IMR-90 (cell line): ENCODE measurements at places on chromosomes 1 and 21.

GRCh38 chr1:219710529-219711194, 97.8 kb upstream of the ZC3H11B start:
- peak; percentile 84 for DNase-seq

DNA sequence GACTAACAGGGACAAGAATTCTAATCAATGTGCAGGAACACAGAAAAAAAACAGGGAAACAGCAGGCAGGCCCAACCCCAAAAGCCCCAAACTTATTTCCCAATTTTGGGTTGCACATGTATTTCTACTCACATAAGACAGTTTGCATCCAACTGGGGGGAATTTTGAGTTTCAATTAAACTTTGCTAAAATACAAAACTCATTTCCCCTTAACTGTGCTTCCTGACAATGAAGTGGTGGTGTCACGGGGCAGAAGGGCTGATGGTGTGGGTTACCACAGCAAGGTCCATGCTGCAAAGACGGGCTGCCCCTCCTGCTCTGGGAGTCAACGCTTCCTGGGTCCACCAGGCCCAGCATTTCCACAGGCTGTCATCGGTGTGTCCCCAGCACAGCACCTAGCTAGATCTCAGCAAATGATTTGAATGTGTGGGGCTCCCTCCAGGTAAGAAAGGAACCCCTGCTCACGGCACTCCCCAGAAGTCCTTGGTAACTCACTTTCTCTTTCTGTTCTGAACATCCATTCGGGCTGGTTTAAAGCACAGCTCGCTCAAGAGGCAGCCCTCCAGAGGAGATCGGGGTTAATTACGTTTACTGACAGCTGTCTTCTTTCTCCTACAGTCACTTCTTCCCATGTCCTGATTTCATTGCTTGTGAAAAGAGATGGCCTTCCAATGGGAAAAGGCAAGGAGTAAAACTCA, 27.4 kb downstream of the HIVEP3 start:
- DNase-seq = peak; percentile 54

- no peak for DNase-seq
Observed at GRCh38 chr1:226798427-226799411, 59.6 kb upstream of the ITPKB start.

DNA sequence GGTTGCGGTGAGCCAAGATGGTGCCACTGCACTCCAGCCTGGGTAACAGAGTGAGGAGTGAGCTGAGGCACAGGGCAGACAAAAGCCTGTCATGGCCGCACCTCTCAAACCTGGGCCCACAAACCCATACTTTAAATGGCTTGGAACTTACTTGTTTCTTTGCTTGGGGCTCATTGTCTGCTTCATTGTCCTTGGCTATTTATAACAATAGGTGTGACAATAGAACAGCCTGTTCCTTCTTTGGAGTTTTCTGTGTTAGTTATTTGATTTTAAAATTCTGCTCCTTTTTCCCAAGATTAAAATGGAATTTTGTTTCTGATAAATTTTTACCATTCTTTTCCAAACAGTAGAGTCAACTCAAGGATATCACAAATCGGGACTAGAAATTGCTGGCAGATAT, 94.7 kb downstream of the PBX1 start:
- no peak for DNase-seq

DNA sequence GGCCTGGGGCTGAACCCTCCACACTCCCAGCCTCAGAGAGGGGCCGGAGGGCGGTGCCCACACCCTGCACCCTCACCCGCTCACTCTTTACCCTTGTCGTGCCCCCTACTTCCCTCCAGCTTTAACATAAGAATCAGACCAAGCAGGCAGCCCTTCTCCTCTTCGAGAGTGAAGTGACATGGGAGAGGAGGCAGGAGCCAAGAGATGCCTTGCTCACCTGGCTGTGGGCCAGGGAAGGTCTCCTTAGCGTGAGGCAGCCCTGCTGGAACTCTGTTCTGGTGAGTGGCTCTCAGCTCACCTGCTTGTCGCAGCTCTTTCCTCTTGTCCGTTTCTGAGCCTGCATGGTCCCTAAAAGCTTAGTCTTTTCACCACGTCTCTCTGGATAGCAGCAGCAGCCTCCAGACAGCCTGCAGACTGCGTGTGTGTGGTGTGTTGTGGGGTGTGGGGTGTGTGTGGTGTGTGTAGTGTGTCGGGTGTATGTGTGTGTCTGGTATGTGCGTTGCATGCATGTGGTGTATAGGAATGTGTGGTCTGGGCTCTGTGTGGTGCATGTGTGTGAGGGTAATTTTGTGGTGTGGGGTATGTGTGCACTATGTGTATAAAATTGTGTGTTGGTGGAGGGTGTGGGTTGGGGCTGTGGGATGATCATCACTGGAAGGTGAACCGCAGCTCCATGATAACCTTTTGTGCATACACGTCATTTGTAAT, 86.7 kb downstream of the CCDC185 start:
- no peak for DNase-seq

- DNase-seq = no peak
Observed at GRCh38 chr1:94629259-94630181, 88.0 kb upstream of the F3 start.

GRCh38 chr1:111214074-111214801, 13.3 kb upstream of the CHI3L2 start:
- DNase-seq = peak; percentile 13

DNA sequence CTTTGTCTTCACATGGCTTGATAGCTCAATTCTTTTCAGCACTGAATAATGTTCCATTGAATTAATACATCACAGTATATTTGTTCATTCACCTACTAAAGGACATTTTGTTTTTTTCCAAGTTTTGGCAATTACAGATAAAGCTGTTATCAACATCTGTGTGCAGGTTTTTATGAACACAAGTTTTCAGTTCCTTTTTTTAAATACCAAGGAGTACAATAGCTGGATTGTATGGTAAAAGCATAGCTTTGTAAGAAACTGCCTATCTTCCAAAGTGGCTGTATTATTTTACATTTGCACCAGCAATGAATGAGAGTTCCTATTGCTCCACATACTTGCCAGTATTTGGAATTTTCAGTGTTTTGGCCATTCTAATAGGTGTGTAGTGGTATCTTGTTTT, 4.8 kb upstream of the MCOLN2 start:
- no peak for DNase-seq

DNA sequence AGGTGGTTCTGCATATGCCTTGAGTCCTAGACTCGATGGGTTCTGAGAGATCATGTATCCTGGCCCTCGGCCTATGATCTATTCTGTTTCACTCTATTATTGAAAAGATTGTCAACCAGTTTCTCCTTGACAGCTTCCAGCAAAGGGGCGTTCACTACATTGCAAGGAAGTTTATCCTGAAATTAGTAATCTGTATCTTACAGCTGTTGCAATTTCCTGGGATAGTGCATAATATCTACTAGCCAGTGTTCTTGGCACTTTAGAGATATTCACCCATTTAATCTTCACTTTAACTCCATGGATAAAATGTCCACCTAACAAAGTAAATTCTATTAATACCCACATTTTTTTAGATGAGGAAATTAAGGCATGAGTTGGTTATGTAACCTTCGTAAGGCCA, 203.6 kb downstream of the TGFB2 start:
- DNase-seq = no peak

DNA sequence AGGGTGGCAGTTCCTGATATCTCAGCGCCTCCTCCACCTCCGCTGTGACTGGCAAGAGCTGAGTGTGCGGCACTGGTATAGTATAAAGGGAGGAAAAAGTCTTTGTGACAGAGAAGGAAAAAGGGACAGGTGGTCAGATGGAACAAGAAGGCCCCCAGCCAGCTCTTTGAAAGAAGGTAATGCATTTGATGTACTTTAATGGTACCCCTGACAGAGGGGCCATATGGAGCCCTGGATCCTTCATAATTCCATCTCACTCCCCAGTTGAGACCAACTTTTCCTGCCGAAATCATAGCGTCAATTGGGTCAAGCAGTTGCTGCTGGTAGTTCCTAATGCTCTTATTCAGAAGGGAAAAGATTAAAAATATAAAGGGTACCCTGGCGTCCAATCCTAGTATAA, 198.2 kb downstream of the ZNF326 start:
- no peak for DNase-seq
